ENCODE measurements at places on chromosomes 5 and 9.

GRCh38 chr9:22240619-22241018, 206.0 kb upstream of the DMRTA1 start:
- no peak for DNase-seq

DNA sequence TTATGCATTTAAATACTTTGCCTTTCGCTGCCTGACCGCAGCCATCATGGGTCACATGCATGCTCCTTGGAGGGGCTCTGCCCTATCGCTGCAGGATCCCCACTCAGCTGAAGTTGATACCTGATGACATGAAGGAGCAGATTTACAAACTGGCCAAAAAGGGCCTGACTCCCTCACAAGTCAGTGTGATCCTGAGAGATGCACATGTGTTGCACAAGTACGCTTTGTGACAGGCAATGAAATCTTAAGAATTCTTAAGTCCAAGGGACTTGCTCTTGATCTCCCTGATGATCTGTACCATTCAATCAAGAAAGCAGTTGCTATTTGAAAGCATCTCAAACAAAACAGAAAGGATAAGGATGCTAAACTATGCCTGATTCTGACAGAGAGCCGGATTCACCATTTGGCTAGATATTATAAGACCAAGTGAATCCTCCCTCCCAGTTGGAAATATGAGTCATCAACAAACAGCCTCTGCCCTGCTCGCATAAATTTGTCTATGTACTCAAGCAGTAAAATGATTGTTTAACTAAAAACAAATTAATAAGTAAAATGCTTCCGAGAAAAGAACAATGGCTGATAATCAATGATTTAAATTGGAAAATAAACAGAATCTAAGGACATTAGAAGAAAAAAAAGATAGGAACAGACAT, 41.6 kb upstream of the PPP2CA start:
- DNase-seq = no peak

DNA sequence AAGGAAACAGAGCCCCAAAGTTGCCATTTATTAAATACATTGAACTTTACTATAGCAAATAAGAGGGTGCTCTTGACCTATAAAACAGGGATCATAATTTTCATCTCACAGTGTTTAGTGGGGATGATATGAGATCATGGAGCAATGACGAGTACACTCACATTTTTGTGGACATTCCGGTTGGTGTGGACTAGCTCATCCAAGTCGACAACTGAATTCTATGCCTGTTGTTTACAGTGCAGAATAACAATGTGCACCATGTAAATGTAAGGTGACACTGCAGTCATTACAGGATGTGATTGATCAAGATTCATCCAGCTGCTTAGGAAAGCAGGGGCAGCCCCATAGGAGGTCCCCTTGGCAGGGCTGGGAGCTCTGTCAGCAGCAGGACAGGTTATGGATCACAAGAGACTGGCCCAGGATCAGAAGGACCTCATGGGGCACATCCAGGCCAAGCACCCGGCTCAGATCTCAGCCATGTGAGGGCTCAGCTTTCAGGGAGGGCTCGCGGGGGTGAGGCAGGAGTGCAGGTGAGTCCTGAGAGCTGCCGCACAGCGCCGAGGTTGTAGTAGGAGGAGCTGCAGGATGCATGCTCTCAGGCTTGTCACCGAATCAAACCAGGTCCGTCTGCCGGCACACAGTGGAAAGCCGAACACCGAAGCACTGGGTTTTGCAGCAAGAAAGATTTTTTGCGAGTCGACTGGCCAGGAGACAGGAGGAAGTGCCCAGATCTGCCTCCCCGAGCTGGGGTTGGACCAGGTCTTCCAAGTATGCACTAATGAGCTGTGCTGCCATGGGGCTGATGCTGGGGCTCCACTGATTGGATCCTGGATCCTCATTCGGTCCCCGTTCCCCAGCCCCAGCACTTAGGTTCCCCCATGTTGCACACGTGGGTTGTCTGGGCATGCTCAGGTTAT, 28.2 kb downstream of the MRPL36 start:
- no peak for DNase-seq

DNA sequence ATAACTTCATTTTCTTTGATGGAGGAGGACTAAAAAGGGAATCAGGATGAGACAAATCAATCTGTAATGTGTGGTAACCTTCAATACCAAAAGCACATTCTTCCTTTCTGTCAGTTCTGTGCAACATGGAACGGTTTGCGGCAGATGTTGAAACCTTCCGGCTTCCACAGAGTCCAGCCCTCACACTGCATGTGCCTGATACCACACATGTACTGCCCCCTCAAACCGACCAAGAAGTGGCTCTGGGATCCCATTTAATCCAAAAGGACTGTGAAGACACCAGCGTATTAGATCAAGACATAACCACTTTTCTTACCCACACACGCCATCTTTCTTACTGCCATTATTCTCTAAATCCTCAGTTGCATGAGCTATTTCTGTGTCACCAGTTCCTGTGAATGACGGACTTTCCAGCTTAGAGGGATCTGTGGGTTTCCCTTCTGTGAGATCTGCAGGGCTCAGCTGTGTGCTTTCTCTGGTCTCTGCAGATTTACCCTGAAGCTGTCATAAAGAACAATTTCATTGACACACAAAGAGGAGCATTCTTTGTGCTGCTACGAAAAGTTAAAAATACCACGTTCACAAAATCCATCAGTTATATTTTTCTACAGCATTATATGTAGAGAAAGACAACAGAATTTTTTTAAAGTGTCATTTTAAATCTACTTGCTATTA, 25.8 kb downstream of the NSUN2 start:
- DNase-seq = no peak
